ENCODE measurements at places on chromosomes 4 and X.

DNA sequence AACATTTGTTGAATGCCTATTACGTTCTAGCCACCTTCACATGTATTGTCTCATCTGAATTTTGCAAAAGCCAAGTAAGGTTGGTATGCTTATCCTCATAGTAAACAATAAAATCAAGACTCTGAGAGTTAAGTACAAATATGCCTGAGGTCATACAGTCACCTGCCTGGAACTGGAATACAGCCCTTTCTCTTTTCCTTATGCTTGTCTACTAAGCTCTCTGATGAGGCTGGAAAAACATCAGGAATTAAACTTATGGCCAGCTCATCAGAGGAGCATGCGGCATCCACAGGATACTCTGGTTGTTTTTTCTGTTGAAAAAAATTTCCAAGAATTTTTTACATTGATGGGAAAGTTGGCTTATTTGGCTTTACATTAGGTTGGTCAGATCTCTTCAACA is 35.5 kb downstream of the NCAPG start:
- no peak for DNase-seq

- no peak for DNase-seq
Measured at GRCh38 chrX:133924548-133924947, 60.8 kb downstream of the GPC3 start.

GRCh38 chr4:152488246-152488645 is 47.6 kb downstream of the FBXW7 start:
- no peak for DNase-seq

- DNase-seq, result peak; percentile 86
Measured at GRCh38 chrX:154051201-154051810, 31.6 kb upstream of the IRAK1 start.

GRCh38 chrX:85419293-85419692 is 39.8 kb upstream of the POF1B start:
- DNase-seq, result no peak

GRCh38 chrX:109274806-109275205 is 207.1 kb downstream of the GUCY2F start:
- no peak for DNase-seq

DNA sequence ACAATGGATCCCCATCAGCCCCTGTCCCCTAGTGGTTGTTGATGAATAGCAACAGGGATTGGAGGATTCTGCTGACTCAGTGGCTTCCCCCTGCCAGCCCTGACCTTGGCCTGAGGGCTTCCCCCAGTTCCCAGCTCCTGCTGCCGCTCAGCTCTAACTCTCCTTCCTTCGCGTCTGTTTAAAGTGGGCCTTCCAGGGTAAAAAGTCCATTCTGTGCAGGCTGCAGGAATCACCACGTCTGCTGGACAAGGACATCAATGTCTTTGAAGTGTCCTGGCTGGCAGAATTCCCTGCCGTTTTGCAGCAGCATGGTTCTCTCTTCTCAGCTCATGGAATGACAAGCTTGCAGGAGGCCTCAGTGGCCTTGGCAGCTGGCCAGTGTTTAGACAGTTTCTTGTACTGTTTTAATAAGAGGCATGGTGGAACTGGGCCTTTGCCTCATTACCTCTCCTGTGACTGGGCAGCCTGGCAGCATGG is 152.5 kb upstream of the STX18 start:
- DNase-seq, result no peak

GRCh38 chr4:186151499-186151898 is 39.9 kb upstream of the CYP4V2 start:
- DNase-seq, result no peak

GRCh38 chr4:168383510-168383909 is 65.0 kb upstream of the DDX60 start:
- DNase-seq, result no peak

DNA sequence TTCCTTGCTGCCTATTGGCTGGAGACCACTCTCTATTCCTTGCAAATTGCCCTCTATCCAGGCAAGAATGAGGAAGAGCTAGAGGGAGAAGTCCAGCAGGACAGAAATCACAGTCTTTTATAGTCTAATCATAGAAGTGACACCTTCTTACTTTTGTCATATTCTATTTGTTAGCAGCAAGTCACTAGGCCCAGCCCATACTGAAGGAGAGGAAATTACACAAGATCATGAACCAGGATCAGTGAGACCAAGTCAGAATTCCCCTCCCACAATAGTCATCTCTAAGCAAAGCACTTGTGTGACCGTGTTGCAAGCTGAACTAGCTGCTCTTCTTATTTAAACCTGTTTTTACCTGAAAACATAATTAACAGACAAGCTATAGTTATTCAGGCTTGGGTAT is 317.7 kb downstream of the INPP4B start:
- no peak for DNase-seq

- DNase-seq, result no peak
Measured at GRCh38 chr4:86043755-86044592, 315.9 kb downstream of the MAPK10 start.

- DNase-seq, result peak; percentile 52
Measured at GRCh38 chr4:8411351-8412180, 29.0 kb downstream of the ACOX3 start.

GRCh38 chrX:78437621-78438020 is 110.2 kb upstream of the CYSLTR1 start:
- DNase-seq, result no peak

GRCh38 chr4:133483600-133484246 is 334.6 kb downstream of the PCDH10 start:
- DNase-seq, result no peak

GRCh38 chr4:81722290-81722851 is 250.7 kb upstream of the RASGEF1B start:
- DNase-seq, result no peak

DNA sequence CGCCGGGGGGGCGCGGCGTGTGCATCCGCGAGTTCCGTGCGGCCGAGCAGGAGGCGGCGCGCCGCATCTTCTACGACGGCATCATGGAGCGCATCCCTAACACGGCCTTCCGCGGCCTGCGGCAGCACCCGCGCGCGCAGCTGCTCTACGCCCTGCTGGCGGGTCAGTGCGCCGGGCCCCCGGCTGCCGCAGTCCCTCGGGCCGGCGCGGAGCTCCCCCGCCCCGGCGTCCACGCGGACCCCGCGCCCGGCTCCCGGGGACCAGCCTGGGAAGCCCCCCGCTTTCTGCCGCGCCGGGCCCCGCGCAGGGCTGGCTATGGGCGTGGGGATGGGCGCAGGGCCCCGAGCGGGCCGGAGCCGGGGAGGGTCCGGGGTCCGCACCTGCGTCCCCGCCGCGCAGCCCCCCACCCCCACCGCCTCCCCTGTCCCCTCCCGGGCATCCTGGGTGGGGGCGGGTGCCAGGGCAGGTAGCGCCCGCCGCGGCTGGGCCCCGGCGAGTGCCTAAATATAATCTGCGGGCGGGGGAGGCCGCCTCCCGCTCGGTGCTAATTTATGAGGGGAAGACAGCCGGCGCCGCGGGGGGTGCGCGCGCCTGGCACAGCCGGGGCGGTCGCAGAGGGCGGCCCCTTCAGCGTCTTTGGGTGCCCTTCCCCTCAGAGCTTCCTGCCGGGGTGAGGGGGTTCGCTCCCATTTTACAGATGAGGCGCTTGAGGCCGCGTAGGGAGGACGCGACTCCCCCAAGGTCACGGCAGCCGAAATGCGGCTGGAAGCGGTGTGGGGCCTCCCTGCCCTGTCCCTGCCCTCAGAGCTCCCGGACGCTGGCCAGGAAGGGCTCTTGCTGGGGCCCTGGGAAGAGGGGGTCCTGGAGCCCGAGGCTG is 837 bp downstream of the NAT8L start:
- DNase-seq, result no peak

GRCh38 chrX:34294665-34295064 is 162.6 kb upstream of the FAM47A start:
- no peak for DNase-seq

DNA sequence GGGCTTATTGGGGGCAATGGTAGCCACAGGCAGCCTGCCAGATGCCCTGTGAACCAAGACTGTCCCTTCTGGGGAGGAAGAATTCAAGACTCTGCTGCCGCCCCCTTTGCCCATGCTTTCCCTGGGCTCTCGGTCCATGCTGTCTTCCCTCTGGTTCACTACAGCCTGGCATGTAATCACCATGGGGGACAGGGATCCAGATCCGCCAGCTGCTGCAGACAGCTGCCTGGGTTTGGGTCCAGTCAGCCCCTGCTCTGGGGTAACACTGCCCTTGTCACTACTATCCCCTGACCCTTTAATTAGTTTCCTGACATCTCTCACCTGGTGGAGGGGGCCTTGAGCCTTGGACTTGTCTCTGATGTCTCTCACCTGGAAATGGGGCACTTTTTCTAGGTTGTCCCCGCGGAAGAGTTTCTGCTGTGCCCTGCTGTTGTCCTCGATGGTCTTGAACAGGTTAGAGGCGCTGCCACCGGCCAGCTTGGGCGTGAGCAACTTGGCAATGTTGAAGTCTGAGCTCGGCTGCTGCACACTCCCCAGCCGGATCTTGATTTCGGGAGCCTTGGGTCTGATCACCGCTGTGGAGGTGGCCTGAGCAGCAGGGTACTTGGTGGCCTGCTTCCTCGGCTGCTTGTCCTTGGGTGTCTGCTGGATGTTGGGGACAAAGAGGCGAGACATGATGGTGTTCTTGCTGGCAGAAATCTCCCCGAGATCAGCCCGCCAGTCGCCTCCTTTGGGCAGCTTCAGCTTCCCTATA is 6.4 kb downstream of the C4orf54 start:
- no peak for DNase-seq

DNA sequence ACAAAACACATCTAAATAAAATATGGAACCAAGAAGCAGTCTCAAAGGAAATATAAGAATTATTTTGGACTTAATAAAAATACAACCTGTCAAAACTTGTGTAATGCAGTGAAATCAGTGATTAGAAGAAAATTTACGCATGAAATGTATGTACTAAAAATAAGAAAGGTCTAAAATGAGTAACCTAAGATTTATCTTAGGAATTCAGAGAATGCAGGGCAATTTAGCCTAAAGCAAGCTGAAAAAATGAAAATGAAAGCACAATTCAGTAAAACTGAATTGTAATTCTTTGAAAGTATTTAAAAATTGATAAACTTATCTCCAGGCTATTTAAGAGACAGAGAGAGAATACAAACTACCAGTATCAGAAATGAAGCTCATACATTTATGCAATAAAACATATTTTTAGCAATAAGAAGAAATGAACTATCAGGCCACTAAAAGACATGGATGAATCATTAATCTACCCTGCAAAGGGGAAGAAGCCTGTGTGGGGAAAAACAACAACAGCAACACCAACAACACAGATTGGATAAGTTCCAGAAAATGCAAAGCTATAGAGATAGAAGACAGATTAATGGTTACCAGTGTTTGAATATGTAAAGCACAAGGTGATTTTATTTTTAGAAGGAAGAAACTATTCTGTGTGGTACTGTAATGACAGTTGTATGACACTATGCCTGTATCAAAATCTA is 442.0 kb upstream of the ADGRL3 start:
- no peak for DNase-seq
